Caki2 (cell line): ENCODE measurements at places on chromosomes 5 and 9. TPM values are rescaled to one million over a fixed set of nuclear protein-coding genes. Genes with fewer than 3 reads are reported as not detected.
A peak's percentile ranks its signal among the peaks of the same experiment; 100 is the strongest.

GRCh38 chr5:60672693-60673264 is 27.2 kb downstream of the DEPDC1B start:
- no peak for DNase-seq

LSM11 gene
- 1.5 and 3.9 TPM in 2 replicates for total RNA-seq

DNA sequence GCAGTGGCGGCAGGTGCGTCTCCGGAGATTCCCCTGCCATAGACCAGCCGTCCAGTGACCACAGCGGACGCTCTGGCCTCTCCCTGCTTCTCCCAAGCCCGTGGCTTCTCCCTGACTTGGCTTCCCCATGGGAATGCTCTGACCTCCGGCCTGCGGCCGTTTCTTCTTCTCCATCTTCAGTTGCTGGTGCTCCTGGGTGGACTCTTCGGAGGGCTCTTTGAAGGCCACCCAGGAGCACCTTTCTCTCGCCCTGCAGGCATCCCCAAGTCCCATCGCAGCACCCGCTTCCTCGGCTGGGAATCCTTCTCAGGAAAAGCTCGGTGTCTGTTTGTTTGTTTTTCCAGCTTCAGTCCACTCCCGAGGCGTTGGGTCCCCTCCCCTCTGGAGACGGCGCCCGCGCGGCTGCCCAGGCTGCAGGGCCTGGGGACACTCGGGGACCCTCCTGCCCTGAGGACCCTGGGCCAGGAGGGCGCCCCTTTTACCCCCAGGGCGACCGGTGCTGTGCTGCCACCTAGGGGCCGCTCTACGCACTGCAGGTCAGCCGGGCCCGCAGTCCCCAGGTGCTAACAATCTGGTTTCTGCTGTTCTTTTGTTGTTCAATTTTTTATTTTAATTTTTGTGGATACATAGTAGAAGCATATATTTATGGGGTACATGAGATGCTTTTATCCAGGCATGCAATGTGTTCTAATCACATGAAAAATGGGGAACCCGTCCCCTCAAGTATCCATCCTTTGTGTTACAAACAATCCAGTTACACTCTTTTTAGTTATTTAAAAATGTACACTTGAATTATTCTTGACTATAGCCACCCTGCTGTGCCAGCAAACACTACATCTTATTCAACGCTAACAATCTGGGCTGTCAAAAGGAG is 197.9 kb upstream of the ADAMTS16 start:
- DNase-seq, result no peak

PRSS3 gene
- not detected in 2 replicates for total RNA-seq

UNC5A gene
- 4.1 and 6.8 TPM in 2 replicates for total RNA-seq

DNA sequence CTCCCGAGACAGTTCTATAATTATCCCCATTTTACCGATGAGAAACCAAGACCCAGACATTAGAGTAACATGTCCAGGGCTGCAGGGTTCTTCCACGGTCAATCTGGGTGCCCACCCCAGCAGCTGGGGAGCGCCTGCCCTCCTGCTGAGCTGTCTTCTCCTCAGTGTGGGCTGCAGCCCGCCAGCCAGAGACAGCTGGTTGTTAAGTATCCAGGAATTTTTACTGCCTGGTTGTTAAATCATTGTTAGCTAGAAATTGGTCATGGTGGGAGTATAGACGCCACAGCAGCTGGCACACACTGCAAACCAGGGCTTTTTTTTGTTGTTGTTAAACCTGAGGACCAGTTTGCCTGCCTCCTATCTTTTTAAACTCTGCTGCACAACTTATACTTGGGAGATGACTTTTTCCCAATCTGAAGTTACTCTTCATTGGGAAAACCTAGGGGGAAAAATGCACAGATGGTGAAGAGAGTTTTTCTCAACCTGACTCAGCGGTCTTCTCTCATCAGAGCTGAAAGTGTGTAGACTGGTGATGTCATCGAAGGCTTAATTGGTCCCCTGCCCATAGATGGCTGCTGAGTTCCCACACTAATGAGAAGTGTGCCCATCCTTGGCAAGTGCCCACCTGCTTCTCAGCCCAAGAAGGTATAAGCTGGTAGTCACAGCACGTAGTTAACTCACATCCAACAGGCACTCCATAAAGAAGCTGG is 208.6 kb downstream of the DRD1 start:
- no peak for DNase-seq

DNA sequence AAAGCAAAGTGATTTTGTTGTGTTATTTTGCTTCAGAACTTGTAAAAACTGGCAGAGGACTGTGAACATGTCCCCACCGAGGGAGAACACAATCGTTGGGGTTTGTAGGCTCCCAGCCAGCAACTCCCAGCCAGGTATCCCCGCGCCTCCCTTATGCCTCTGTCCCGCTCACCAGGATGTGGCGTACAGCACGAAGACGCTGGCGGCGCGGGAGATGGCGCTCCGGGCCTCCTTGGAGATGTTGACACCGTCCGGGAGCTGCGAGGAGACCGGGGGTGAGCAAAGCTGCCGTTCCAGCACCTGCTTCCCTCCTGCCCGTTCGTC is 630 bp downstream of the POLE3 start:
- DNase-seq, result no peak

RNF183 gene
- 0.23 and 0.95 TPM in 2 replicates for total RNA-seq

DNA sequence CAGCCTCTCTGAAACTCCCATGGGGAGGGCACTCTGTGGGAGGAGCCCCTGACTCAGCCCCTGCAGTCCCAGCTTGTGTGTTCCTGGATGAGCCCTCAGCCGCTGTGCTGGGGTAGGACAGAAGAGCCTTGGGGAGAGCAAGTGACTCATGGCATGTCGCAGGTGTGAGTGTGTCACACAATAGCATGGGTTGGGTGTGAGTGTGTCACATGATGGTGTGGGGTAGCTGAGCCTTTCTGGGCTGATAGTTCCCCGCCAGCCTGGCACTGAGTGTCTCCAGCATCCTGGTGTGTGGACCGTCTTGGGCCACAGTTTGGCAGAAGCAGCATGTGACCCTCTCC is 83.4 kb downstream of the PHF2 start:
- DNase-seq, result no peak

DNA sequence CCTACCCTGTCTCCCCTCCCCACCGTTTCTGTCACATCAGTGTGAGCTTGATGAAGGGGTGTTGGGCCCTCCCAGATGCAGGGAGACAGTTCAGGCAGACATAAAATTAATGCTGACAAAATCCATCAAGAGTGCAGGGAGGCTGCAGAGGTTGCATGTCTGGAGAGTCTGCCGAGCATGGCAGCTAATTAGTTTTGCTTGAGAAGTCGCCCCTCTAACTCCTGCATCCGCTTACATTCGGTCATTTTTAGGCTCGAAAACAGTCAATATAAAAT is 44.9 kb downstream of the GALNT12 start:
- DNase-seq, result no peak

IFNA21 gene
- total RNA-seq, result not detected in 2 replicates

OR13C4 gene
- total RNA-seq, result not detected in 2 replicates

- no peak for DNase-seq
Observed at GRCh38 chr5:31625394-31625793, 13.5 kb upstream of the PDZD2 start.

GRCh38 chr9:20114974-20115373 is 326.1 kb upstream of the SLC24A2 start:
- DNase-seq, result no peak

DNA sequence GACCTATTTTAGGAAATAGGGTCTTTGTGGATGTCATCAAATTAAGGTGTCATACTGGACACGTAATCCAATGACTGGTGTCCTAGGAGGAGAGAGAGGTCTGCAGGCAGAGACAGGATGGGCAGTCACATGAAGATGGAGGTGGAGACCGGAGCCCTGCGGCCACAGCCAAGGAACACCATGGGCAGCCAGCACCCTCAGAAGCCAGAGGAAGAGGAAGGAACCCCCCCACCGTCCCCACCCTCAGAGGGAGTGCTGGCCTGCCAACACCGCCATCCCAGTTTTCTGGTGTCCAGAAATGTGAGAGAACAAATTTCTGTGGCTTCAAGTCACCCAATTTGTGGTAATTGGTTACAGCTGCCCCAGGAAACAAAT is 88.3 kb downstream of the NSUN2 start:
- DNase-seq, result no peak

LCN2 gene
- 2.2 TPM in 1 of 2 replicates, not detected in the other for total RNA-seq

DNA sequence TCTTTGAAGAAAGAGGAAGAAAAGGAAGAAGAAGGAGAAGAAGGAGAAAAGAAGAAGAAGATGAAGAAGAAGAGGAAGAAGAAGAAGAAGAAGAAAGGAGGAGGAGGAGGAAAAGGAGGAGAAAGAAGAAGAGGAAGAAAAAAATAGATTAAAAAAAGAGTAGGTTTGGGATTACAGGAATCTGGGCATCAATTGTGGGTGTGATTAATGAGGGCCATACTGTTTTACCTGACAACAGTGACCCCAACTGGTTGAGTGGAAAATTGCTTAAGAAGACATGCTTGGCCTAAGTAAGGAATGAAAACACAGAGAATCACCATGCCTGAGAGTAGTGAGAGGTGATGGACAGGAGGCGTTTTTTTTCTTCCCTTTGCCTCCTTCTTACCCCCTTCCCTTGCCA is 114.6 kb downstream of the FAM170A start:
- peak; percentile 10 for DNase-seq

DNA sequence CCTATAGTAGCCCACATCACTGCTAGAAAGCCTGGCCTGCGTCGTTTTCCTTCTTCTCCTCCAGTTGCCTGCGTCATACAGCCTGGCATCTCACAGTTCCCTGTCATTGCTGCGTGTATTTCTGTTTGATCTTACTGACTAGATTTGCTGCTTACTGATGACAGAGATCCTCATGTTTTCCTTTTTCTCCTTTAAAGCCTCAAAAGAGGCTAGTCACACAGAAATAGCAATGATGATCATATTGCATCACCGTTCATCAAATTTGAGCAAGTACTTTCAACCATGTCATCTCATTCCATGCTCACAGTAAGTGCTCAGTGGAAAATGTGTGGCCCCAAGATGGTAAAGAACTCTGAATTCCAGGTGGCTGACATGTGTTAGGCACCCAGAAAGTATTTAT is 76.8 kb downstream of the MVB12B start:
- DNase-seq, result no peak

N4BP3 gene
- total RNA-seq, result 1.8 and 6.2 TPM in 2 replicates

TLR4 gene
- 3.3 and 5.9 TPM in 2 replicates for total RNA-seq
